ENCODE measurements at places on chromosomes 5 and 9.

DNA sequence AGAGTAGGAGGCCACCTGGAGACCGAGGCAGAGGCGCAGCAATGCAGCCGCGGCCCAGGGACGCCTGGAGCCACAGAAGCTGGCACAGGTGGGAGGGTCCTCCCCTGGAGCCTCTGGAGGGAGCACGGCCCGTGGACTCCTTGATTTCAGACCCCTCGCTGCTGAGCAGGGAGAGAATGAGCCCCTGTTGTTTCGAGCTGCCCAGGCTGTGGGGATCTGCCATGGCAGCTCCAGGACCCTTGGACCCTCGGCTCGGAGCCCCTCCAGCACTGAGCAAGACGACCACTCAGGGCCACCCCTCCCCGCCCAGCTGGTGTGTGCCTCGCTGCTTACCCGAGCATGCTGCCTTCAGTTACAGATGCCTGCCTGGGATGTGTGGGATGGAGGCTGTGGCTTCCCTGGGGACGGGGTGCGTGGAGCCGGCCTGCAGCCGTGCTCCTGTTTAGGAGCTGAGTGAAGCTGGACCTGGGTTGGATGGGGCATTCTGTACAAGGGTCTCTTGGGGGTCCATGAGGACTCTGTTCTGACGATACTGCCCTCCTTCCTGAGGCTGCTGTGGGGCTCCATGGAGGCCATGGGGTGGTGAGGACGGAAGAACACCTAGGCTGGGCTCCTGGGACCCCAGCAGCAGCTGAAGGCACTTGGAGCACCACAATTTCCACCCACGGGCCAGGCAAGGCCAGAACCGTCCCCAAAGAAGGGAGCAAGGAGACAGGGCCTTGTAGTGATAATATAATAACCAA is 115.1 kb upstream of the LPCAT1 start:
- no peak for DNase-seq

GRCh38 chr9:136047775-136048559 is 47.1 kb downstream of the NACC2 start:
- no peak for DNase-seq

- DNase-seq: no peak
Measured at GRCh38 chr9:17060450-17060849, 74.4 kb upstream of the CNTLN start.

GRCh38 chr9:12469084-12469483 is 224.1 kb upstream of the TYRP1 start:
- DNase-seq: no peak

GRCh38 chr9:129174724-129175514 is 3.1 kb downstream of the IER5L start:
- peak; percentile 87 for DNase-seq

GRCh38 chr5:133848341-133848811 is 120.0 kb downstream of the C5orf15 start:
- DNase-seq: no peak

DNA sequence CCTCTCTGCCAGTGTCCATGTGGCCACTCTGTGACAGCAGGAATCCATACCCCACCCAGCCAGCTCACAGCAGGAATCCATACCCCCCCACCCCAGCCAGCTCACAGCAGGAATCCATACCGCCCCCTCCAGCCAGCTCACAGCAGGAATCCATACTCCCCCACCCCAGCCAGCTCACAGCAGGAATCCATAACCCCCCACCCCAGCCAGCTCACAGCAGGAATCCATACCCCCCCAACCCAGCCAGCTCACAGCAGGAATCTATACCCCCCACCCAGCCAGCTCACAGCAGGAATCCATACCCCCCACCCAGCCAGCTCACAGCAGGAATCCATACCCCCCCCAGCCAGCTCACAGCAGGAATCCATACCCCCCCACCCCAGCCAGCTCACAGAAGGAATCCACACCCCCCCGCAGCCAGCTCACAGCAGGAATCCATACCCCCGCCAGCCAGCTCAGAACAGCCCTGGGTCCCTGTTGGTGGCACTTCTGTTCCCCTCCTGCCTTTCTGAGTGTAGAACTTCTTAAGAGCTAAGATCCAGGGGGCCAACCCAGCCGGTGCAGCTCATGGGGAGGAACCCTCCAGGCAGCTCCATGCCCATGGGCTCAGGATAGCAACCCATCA is 8.4 kb upstream of the RXRA start:
- DNase-seq: peak; percentile 10

DNA sequence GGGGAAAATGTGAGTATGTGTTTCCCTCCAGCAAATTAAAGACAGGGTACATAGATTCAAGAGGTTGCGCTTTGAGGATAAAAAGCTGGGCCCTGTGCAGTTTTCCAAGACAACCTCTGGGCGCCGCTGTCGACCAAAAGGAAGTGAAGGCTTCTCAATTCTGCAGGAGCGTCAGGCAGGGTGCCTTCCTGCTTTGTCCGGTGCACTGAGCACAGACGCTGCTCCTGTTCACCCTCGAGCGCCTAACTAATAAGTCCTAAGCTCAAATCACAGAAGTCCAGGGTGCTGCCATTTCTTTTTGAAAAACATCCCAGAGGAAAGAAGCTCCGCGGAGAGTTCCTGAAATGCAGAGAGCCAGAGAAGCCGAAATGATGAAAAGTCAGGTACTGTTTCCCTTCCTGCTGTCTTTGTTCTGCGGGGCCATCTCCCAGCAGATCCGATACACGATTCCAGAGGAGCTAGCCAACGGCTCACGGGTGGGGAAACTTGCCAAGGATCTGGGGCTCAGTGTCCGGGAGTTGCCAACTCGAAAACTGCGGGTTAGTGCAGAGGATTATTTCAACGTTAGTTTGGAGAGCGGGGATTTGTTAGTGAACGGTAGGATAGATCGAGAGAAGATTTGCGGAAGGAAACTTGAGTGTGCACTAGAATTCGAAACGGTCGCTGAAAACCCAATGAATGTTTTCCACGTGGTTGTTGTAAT is at the start of gene PCDHGB1:
PCDHGB1 (plus strand) TSS at position 183 of the 703 bp plus-strand sequence; CDS start at position 345, 162 bp downstream.
- peak; percentile 60 for DNase-seq

DNA sequence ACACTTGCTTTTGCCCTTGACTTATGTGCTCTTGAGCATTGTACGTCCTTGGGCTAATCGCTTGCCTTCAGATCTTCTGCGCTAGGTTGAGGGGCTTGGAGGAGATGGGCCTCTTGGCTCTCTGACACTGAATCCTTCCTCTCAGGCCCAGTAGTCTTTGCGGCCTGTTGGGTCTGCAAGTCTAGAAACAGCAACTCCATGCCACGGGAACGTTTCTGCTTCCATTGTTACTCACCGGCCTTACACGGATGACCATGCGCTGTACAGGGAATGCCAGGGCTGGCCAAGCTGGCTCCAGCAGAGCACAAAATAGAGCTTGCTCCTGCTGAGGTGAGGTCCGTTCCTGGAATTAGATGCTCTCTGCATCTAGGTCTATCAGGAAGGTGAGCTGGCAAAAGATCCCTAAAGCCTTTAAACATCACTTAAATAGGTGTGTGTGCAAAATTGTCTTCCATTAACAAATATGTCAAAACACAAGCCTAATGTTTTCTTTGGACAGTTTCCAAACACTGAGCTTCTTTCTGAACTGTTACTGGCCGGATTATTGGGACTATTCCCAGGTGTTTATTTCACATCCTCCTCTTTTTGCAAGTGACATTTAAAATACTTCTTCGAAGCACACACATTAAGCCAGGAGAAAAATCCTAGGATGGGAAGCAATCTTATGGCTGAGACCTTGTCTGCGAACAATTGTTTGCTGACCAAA is 29.7 kb downstream of the DAPK1 start:
- no peak for DNase-seq

DNA sequence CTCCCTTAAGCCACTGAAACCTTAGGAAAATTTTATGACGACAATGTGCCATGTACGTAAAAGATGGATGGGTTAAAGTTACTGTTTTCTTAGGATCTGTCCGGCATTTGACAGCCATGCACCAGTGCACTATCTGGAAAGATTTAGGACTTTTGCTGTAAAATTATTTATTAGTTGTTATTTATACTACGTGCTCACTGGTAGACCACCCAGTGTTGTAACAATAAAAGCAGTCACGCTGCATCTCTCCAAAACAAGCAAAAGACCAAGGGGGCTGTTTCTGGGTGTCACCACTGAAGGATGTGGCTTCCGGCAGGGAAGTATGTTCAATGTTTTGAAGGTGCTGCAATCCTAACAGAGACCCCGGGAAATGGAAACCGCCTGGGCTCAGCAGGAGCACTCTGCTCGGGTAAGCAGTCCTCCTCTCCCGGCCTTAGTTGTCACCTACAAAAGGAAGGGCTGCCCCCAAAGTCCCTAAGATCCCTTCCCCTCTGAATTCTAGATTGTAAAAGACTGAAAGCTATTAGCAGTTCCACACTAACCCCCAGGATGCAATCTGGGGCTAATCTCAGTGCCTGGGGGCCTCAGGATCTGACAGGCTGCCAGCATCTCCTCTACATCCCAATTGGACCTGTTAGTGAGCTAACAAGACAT is 38.6 kb downstream of the SAXO1 start:
- no peak for DNase-seq

- DNase-seq: no peak
Measured at GRCh38 chr5:80033513-80033912, 1.6 kb upstream of the THBS4 start.

GRCh38 chr5:55623789-55624188 is 88.3 kb downstream of the SLC38A9 start:
- no peak for DNase-seq

- DNase-seq: no peak
Measured at GRCh38 chr9:72412483-72413040, 47.6 kb upstream of the ZFAND5 start.

DNA sequence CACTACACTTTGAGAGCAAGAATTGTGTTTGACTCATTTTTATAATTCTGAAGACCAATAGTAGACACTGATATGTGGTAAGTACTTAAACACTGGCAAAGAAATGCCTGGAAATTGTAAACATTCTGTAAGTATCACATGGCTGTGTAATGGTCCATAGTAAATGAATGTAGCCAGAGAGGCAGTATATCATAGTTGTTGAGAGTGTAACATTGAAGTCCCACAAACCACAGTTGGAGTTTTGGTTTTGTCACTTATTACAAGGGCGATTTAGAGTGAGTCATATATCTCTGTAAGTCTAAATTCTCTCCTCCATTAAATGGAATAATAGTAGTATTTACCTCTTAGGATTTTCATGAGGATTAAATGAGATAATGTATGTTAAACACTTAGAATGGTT is 181.1 kb upstream of the MEF2C start:
- DNase-seq: no peak

DNA sequence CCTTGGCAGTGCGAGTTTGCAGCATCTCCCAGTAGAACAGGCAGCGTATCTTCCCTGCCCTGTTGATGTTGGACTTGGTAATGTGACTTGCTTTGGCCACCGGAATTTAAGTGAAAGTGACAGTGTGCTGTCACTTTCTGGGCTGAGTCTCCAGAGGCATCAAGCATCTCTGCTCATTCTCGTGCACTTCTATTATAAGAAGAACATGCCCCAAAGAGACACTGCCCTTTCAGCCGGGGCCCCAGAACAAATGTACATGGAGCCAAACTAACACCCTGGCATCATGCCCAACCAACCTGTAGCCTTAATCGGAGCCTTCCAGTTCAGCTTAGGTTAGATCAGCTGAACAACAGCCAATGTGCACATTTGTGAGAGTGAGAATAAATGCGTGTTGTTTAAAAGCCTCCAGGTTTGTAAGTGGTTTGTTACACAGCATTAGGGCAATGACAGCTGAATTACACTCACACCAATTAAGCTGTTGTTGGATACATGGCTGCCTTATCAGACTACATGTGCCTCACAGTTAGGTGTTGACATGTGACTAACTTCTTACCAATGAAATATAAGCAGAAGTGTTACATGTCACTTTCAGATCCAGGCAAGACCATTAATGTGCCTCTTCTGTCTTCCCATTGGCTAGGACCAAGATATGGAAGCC is 22.1 kb upstream of the FRMD3 start:
- DNase-seq: no peak

GRCh38 chr9:95741631-95742030 is 133.9 kb upstream of the ERCC6L2 start:
- no peak for DNase-seq

- no peak for DNase-seq
Measured at GRCh38 chr5:161095953-161096352, 243.9 kb upstream of the ATP10B start.

GRCh38 chr5:138610918-138611677 is 35.9 kb upstream of the HSPA9 start:
- DNase-seq: no peak

DNA sequence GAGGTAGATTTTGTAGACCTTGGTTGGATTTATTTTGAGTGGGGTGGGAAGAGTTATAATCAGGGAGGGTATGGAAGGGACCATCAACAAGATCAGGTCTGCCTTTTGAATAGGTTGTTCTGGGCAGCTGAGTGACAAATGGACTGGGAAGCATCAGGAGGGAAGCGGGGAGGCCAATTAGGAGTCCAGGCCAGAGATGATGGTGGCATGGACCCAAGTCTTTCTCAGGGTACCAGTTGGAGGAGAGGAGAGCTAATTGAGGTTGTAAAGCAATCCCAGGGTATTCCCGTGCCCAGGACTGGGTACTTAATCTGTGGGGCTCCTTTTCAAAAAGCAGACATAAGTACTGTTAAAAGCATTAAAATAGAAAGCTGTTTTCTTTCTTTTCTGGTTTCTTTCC is 88.9 kb downstream of the ARHGAP26 start:
- DNase-seq: no peak

DNA sequence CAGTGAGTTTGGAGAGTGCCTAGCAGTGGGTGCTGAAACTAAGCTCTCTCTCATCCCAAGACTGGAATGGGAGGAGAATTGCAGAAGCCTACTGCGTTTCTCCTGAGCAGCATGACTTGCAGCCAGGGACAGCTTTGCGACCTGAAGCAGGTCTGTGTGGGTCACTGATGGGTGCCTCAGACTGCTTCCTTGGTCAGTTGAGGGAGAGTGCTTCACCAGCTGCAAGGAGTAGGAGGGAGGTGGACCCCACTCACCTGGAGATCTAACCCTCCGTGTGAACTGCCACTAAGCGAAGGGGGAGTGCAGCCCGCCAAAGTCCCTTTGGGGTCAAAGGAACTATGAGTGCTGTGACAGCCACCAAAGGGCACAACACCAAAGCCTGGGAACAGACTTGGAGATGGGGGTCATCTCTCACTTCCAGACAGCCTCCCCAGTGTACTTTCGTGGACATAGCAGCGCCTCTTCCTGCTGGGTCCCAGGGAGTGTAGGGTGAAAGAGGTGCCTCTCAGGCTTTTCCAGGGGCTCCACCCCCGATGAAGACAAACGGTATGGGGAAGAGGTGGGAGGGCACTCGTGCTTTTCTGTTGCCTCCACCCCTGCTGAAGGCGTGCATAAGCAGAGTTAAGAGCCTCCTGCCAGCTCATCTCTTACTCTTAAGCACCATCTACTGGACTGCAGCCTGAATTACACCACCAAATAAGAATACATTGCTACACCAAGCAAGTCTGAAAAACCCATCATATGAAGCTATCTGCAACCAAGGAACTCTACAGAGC is 34.3 kb upstream of the MACIR start:
- DNase-seq: peak; percentile 73
